ENCODE measurements at places on chromosomes 13 and 19. TPM values are rescaled to one million over a fixed set of nuclear protein-coding genes. Genes with fewer than 3 reads are reported as not detected.

DNA sequence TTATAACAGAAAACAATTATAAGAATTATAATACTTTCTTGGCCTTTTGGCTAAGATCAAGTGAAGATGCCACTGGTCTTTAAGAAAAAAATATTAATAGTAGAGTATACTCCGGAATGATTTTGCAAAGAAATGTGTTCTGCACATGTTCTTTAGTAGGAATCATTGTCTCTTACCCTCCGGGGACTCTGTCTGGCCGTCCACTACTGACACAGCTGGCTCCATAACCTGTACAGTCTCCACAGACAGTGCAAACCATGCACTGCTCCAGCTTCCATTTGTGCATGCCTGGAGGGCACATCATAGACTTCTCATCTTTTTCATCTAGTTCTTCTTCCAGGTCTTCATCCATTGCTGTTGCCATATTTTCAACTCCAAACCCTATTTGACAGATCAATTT, 75.9 kb downstream of the MYCBP2 start:
- DNase-seq: no peak

DNA sequence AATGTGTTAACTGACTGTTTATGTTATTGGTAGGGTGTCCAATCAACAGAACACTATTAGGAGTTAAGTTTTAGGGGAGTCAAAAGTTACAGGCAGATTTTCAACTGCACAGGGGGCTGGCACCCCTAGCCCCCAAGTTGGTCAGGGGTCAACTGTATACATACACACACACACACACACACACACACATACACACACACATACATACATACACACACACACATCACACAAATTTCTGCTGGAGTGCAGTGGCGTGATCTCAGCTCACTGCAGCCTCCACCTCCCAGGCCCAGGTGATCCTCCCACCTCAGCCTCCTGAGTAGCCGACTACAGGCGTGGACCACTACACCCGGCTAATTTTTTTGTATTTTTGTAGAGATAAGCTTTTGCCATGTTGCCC, 10.2 kb downstream of the LRRC4B start:
- no peak for DNase-seq

DNA sequence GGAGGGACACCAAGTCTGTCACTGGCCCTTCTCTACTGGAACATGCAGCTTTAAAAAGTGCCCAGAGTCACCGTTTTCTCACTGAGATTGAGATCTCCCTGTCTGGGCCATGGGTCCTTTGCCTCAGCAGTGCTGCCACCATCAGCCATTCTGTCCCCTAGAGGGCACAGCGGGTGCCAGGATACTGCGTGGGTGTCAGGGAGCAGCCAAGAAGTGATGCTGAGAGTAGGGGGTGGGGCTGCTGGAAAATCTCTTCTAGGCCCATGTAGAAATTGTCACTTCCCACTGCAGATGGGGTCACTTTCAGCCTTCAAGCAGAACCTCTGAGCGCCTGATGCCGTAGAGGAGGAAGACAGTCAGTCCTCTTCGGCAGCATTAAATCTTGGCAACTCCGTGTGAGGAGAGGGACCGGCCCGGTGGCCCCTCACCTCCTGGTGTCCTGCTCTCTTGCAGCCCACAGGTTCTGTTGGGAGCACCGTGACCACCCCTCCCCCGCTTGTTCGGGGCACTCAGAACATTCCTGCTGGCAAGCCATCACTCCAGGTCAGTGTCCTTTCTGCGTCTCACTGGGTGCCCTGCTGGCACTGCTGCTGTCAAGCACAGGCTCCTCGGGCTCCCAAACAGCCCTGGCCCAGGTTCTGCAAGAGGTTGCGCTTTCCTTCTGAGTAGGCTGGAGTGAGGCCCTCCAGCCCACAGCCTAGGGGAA, 21.4 kb downstream of the TSSK6 start:
- DNase-seq: no peak

DNA sequence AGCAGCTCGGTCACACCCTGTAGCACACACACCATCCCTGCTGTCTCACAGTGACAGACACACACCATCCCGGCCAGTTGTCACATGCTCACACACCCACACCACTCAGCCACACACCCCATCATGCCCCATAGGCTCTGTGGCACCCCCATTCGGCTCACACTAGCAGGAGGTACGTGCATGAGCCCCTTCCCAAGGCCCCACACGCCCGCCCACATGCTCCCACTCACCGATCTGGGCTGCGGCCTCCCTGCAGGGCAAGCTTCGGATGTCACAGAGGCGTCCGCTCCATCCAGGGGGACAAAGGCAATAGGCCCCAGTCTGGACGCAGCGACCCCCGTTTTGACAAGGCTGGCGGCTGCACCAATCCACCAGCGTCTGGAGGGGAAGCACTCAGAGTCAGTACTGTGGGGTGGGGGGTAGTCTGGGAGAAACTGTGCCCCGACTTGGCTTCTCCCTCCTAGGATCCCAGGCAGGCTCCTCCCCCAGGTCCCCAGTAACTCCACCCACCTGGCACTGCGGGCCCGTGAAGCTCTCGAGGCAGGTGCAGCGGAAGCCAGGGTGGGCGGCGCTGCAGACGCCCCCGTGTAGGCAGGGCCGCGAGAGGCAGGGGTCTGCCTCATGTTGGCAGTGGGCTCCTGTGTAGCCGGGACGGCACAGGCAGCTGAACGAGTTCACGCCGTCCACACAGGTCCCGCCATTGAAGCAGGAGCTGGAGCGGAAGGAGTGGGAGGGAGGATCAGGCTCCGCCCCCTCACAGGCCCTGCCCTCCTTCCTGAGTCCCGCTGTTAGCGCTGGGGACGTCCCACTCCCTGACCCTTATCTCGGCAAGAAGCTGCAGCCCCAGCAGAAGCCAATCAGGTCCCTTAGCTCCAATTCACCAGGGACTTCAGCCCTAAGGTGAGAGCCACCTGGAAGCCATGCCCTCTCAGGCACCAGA, 20.1 kb downstream of the NOTCH3 start:
- DNase-seq: no peak

DNA sequence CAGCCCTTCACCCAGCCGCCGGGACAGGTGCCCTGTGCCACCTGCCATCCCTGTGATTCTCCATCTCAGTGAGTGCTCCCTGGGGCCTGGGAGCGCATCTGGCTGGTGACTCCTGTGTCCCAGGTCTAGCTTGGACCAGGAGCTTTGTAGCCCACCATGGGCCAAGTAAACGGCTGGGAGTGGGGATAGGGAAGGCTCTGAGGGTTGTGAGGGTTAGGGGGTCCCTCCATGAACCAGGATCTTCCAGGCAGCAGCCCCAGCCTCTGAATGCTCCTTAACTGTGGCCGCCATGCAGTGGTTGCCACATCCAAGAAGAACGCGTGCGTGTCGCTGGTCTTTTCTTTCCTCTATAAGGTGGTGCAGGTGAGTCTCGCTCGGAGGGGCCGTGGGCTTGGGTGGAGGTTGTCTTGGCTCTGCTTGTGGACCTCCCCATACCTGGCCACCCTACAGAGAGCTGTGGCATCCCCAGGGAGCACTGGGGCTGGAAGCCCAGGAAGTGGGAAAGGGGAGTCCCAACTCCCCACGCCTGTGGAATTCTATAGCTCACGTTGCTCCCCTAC, 8.4 kb downstream of the AP1M1 start:
- DNase-seq: no peak

The PDX1 gene
- not detected for total RNA-seq
